MV-4-11 (cell line): ENCODE measurements at places on chromosomes 11 and 22.

GRCh38 chr11:118059246-118059940, 17.5 kb upstream of the TMPRSS4 start:
- DNase-seq, result no peak

- DNase-seq, result no peak
Observed at GRCh38 chr11:10751581-10751940, 515 bp downstream of the CTR9 start.

- no peak for DNase-seq
Observed at GRCh38 chr11:650482-650881, 13.4 kb downstream of the DRD4 start.

DNA sequence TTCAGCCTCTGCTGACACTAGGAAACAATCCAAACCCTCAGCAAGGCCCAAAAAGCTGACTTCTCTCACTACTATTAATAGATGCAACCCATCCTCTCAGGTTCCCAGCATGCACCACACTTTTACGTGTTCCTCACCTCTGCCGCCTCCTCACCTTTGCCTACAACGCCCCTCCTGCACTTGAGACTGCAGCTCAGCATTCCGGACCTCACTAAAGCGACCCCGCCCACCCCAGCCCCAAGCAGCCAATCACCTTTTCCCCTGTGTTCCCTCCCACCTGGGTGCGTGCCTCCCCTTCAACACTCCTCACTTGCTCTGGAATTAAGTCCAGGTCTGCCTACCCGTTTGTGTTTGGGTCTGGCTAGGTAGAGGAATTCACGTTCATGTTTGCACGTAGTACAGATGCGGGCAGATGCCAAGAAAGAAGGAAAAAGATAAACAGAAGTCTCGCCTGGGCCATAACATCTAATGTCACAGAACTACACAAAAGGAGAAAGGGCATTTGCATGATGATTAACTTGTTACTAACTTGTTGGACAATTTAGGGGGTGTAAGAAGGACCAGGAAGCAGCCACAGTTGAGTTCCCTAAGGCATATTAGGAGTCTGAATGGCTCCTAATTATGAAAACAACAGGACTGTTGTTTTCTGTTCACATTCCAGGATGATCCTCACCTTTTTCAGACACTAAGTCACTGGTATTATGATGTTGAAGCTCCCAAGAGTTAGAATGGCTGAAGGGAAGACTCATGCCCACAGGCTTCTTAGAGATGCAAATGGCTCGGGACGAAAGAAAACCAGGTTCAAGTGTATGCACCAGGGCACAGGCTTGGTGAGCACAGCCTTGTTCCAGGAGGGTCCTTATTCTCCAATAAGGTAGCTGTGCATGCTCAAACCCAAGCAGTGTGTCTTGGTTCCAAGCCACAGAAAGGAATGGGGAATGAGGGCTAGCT, 102.2 kb downstream of the MICAL3 start:
- no peak for DNase-seq

- DNase-seq, result no peak
Observed at GRCh38 chr22:23389271-23390071, 190.6 kb downstream of the IGLL1 start.

DNA sequence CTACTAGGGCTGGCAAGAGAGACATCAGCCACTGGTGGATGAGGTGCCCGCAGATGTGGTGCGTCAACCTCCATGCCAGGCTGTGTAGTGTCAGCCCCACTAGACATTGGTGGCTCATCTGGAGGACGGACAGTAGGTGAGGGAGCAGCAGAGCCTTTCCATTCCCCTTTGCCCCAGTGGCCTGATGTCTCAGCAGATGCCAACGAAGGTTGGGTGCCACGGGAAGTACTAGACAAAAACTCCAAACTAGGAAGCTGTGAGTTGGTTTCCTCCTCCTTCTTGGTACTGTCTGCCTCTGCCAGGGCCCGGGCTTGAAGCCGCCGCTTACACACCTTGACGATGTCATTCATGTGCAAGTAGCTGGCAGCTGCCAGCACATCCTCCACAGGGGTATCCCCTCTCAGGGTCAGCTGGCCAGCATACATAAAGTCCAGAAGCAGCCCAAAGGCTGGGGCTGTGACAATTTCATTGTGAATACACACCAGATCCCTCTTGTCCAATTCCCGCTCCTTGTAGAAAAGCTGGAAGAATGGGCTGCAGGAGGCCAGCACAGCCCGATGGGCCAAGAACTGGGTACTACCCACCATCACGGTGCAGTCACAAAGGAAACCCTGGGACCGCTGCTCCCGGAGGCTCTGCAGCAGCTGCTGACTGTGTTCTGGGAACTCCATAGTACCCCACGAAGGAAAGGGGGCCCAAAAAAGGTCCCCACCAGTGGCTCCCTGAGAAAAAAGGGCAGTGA, 795 bp downstream of the ZBTB3 start:
- no peak for DNase-seq

GRCh38 chr22:29587938-29588699, 7.2 kb upstream of the NIPSNAP1 start:
- DNase-seq, result peak; percentile 27

- DNase-seq, result peak; percentile 72
Observed at GRCh38 chr11:65915821-65916251, 3.0 kb downstream of the C11orf68 start.

DNA sequence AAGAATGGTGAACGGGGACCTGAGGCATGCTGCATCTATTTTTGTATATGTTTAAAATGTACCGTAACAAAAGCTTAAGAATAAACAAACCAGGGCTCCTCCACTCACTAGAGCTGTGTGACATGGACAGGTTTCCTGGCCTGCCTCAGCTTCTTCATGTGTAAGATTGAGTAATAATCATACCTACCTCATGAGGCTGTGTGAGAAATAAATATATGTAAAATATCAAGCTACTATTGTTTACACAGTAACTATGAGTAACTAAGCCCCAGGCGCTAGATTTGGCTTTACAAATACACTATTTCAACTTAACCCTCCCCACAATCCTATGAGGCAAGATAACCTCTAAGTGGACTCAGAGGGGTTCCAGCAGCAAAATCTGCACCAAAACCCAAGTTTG, 66.4 kb downstream of the SMCO4 start:
- DNase-seq, result no peak

DNA sequence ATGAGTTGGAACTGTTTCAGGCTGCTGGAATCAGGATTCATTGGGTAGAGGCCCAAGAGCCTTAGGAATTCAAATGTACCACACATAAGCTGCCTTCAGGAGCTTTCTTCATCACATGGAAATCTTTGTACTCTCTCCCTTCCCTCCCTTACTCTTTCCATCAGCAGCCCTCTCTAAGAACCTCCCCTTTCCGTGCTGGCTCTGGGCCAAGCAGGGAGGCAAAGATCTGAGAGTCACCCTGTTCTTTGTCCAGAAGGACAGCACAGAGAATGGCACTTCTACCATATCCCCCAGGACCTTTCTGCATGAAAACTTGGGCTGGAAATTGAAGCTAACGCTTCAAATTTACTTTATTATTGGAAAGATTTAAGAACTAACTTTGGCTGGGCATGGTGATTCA, 20.7 kb upstream of the TPBGL start:
- no peak for DNase-seq

- no peak for DNase-seq
Observed at GRCh38 chr11:59272771-59273372, 60.1 kb upstream of the MPEG1 start.

DNA sequence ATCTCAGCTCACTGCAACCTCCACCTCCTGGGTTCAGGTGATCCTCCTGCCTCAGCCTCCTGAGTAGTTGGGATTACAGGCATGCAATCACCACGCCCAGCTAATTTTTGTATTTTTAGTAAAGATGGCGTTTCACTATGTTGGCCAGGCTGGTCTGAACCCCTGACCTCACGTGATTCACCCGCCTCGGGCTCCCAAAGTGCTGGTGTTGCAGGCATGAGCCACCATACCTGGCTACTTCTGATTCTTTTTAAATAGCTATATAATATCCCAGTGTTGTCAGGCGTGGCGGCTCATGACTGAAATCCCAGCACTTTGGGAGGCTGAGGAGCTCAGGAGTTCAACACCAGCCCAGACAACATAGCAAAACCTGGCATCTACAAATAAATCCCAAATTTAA, 20.7 kb downstream of the TMEM41B start:
- no peak for DNase-seq

DNA sequence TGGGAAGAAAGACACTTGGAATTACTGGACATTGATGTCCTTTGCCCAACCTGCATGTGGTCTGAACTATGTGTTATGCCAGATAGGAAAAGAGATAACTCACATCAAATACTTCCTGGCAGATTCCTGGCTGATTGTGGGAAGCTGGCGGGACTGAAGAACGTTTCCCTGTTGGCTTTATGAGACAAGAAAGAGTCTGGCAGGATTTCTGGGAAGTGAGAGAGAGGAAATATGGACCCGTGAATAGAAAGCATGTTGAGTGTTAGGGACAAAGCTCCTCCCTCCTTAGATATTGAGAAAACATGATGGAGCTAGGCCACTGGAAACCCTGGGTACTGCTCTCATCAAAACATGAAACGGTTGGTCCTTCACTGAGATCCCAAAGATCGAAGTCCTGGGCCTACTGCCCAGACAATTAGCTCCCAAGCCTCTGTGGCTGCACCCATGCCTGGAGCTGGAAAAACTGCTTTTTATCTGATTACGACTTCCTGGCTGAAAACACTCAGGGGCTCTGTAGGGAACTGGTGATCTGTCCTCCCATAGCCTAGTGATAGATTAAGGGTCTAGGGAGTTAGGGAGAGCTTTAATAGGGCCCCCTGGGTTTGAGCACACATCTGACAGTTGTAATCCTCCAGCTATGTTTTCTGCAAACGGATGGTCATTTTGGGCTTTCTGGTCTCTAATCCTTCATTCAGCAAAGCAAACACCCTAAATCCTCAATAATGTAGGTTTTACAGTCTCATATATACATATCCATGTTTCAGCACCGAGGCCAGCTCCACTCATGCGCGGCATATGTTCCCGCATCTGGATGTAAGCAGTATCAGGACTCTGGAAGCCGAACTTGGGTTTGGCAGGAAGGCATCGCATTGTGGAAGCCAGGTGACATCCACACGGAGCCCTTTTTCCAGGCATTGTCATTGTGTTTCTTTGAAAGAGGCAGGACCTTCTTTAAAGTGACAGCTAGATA, 6.1 kb upstream of the B3GAT1 start:
- no peak for DNase-seq

DNA sequence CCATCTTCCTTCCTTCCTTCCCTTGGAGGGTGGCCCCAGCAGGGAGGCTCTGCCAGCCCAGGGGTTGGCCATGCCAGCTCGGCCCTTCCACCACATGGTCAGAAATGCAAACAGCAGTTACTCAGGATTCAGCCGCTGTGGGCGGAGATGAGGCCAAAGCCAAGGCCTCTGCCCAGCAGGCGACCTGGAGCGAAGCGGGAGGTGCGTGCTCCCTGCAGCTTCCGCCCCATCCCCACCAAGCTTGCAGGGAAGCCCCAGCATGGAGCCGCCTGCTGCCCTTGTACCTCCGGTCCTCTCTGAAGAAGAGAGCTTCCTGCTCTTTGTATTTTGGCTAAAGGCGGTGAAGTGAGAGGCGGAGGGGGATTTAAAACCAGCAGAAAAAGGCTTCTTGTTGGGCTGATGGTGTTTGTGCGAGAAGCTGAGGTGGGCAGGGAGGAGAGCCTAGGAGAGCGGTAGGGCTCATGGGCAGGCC, 50.4 kb downstream of the ANO1 start:
- no peak for DNase-seq

- peak; percentile 34 for DNase-seq
Observed at GRCh38 chr11:72642884-72643522, 31.2 kb downstream of the PDE2A start.

DNA sequence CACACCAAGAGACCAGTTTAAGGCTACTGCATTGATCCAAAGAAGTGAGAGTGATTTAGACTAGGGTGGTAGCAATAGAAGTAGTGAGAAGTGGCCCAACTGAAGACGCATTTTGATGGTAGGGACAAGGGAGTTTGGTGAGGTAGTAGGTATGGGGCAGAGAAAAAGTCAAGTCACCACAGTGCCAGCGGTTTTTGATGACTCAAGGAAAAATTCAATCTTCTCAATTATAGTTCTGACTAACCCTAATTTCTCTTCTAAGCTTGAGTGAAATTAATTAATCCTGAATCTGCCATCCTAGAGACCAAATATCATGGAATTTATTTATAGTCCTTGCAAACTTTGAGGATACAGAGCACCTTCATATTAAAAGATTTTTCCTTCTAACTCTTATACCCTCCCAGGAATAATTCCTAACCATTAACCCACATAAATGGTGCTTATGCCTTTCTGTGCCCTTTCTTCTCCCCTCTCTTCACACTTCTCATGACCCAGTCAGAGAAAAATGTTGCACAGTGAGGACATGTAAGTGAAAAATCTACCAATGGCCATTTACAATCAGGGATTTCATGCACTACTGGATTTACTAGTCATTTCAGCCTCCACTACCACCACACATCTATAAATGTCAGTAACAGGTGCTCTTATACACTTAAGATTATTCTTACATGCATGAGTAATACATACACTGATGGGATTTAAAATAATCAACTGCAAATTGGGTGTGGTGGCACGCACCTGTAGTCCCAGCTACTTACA, 45.9 kb upstream of the ARHGAP32 start:
- no peak for DNase-seq

DNA sequence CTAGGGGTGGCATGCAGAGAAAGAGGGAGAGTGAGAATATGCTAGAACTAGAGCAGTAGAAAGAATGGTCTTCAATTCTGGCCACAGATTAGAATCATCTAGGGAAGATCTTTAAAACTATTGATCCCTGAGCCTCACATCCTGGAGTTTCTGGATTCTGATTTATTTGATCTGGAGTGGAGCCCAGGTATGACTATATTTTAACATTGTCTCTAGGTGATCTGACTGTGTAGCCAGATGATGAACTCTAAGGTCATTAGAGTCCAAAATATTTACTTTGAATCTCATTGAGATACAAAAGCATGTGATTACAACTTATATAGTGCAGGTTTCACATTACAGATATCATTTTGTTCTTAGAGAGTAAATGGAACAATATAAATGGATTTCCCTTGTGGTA, 79.7 kb downstream of the FDX1 start:
- no peak for DNase-seq

- DNase-seq, result no peak
Observed at GRCh38 chr11:9574622-9575259, 1.3 kb downstream of the WEE1 start.

DNA sequence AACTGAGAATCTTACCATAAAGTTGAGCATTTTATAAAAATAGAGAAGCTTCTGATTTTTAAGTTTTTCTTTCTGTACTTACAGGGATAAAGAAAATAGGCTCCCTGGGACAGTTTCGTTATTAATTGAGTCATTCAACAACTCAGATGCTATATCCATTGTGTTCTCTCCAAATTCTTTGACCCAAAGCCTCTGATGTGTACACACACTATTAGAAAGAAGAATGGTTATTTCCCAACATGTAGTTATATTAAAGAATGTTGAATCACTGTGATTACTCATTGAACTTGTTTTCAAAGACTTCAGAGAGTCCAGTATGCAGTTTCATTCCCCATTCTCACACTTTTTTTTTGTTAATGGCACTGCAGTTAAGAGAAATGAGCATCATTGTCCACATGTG, 734.3 kb upstream of the ARHGAP42 start:
- no peak for DNase-seq

GRCh38 chr22:39576027-39576426, 5.5 kb downstream of the CACNA1I start:
- DNase-seq, result no peak

GRCh38 chr22:19723232-19723982, at the start of gene GP1BB:
GP1BB (plus strand) TSS chr22:19723539; CDS start chr22:19723570, 31 bp downstream.
- DNase-seq, result peak; percentile 22
